ENCODE measurements at places on chromosomes 11 and 22. TPM values are rescaled to one million over a fixed set of nuclear protein-coding genes. Genes with fewer than 3 reads are reported as not detected.

The OR51E2 gene
- total RNA-seq: not detected

The KRTAP5-2 gene
- not detected for total RNA-seq

The NEU3 gene
- 15.3 TPM for total RNA-seq

The SHISAL1 gene
- total RNA-seq: not detected

DNA sequence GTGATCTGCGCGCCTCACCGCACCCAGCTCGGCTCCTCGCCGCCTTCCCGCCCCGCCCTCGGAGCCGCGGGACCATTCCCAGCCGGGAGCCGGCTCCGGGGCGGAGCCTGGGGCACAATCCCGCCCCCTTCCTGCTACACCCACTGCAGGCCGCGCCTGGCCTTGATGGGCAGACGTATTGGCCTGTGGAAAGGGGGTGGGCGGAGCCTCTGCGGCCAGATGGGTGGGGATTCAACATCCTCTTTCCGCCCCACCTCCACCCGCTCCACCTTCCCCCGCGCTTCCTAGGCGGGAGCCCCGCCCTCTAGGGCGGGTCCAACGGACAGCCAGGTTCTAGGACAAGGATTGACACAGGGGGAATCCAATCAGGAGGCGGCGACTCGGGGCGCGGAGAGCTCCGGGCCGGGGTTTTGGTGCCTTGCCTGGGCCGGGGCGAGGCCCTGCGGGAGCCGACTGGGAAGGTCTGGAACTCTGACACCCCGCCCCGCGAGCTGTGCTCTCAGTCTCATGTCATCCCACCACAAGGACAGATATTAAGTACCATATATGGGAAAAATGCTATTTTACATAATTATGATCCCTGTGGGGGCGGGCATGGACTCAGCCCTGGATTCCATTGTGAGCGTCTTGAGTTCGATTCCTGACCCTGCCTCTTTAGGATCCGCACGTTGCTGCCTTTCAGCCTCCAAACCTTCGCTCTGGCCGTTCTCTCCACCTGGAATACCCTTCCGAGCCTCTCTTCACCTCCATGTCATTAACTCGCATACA lies at the start of gene MYH9:
Gene MYH9, minus strand, starts transcription at position 9 of the 768 bp plus-strand sequence. CDS start 38,731 bp downstream, outside the sequence.
- H3K4me3 ChIP-seq: peak within 1 kb of the TSS; percentile 90
- peaks cover 49% of the 10 kb centered on the region for H3K4me1 ChIP-seq
- H3K36me3 ChIP-seq: peaks cover 2% of the 10 kb centered on the region
- H3K27ac ChIP-seq: peak within 1 kb of the TSS; percentile 70
- peak; percentile 98 for DNase-seq

DNA sequence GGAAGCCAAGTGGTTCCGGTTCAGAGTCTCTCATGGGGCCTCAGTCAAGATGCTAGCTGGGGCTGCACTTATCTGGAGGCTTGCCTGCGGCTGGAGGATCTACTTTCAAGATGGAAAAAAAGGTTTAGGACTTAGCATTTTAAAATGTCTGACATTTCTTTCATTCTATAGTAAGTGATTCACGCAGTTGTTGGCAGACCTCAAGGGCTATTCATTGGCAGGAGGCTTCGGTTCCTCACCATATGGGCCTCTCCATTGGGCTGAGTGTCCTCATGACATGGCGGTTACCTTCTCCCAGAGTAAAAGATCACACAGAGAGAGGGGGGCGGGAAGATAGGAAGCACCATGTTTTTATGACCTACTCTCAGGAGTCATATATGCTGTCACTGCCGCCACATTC lies 298.0 kb upstream of the PLET1 start:
- H3K4me3 ChIP-seq: no peak overlapping the region
- DNase-seq: no peak
- no peaks in the 10 kb centered on the region for H3K36me3 ChIP-seq
- H3K27me3 ChIP-seq: peaks cover 2% of the 10 kb centered on the region
- no peaks in the 10 kb centered on the region for H3K4me1 ChIP-seq
- no peak overlapping the region for H3K27ac ChIP-seq

GRCh38 chr11:33654594-33654993 lies 46.0 kb downstream of the C11orf91 start:
- DNase-seq: no peak
- H3K4me3 ChIP-seq: no peak overlapping the region
- peaks cover 28% of the 10 kb centered on the region for H3K27me3 ChIP-seq
- no peaks in the 10 kb centered on the region for H3K36me3 ChIP-seq
- H3K4me1 ChIP-seq: 0 out of 2 replicates have a peak, but pooled peaks cover 3% of the 10 kb centered on the region

DNA sequence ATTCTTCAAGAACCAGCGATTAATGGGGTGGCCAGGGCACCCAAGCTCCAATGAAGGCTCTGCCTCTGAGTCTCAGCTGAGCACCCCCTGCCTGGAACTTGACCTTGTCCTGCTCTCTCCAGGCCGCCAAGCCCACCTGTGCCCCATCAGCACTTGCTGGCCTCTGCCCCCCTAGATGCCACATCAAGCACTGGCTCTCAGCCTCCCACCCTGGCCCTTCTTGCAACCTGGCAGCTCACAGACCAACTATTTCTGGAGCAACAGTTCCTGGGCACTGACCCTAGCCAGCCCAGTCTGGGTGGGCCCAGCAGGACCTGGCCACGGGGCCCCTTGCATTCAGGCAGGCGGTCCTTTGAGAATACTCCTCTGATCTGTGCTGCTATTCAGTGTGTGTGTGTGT lies 98.8 kb upstream of the PITPNB start:
- H3K27me3 ChIP-seq: no peaks in the 10 kb centered on the region
- DNase-seq: no peak
- peaks cover 3% of the 10 kb centered on the region for H3K36me3 ChIP-seq
- H3K4me1 ChIP-seq: no peaks in the 10 kb centered on the region

- peaks cover 8% of the 10 kb centered on the region for H3K4me1 ChIP-seq
- H3K4me3 ChIP-seq: no peak overlapping the region
- H3K27me3 ChIP-seq: 0 out of 3 replicates have a peak, but pooled peaks cover 5% of the 10 kb centered on the region
- H3K36me3 ChIP-seq: no peaks in the 10 kb centered on the region
- H3K27ac ChIP-seq: no peak overlapping the region
Observed at GRCh38 chr11:66035653-66036333, 9.5 kb upstream of the CATSPER1 start.

DNA sequence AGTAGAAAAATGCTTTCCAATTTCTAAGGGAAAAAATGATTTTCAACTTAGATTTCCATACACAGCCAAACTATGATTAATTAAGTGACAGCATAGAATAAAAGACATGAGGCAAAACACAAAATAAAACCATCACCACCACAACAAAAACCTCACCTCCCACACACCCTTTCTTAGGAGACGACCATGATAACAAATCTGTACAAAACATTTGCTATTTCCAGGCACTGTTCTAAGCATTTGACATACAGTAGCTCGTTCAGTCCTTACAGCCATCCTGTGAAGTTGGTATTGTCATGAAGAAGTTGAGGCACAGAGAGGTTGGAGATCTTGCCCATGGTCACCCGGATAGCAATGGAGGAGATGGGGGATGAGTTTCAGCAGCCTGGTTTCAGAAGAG lies 8.7 kb downstream of the SPI1 start:
- DNase-seq: no peak
- peaks cover 6% of the 10 kb centered on the region for H3K4me1 ChIP-seq
- H3K27ac ChIP-seq: no peak overlapping the region
- no peak overlapping the region for H3K4me3 ChIP-seq

- no peak overlapping the region for H3K4me3 ChIP-seq
- DNase-seq: no peak
- no peaks in the 10 kb centered on the region for H3K36me3 ChIP-seq
- H3K27ac ChIP-seq: no peak overlapping the region
- H3K27me3 ChIP-seq: peaks cover 3% of the 10 kb centered on the region
Observed at GRCh38 chr22:22896601-22897000, 9.0 kb downstream of the IGLL5 start.

- peaks cover 2% of the 10 kb centered on the region for H3K36me3 ChIP-seq
- H3K4me3 ChIP-seq: peak overlapping the region; percentile 78
- no peak for DNase-seq
- H3K27ac ChIP-seq: peak overlapping the region; percentile 57
- peaks cover 27% of the 10 kb centered on the region for H3K4me1 ChIP-seq
Observed at GRCh38 chr22:37808294-37808657, 542 bp downstream of the GCAT start.

GRCh38 chr11:73466643-73467042 lies 90.4 kb downstream of the RELT start:
- no peak for DNase-seq
- H3K4me1 ChIP-seq: 0 out of 2 replicates have a peak, but pooled peaks cover 18% of the 10 kb centered on the region
- H3K4me3 ChIP-seq: no peak overlapping the region
- no peak overlapping the region for H3K27ac ChIP-seq
- H3K27me3 ChIP-seq: no peaks in the 10 kb centered on the region

- H3K4me3 ChIP-seq: no peak overlapping the region
Observed at GRCh38 chr22:28346308-28346707, 333.3 kb downstream of the TTC28 start.
